NCI-H69 (cell line): ENCODE measurements at places on chromosomes 7 and 10.

- no peak for DNase-seq
Measured at GRCh38 chr10:28181478-28182096, 121.3 kb downstream of the MPP7 start.

DNA sequence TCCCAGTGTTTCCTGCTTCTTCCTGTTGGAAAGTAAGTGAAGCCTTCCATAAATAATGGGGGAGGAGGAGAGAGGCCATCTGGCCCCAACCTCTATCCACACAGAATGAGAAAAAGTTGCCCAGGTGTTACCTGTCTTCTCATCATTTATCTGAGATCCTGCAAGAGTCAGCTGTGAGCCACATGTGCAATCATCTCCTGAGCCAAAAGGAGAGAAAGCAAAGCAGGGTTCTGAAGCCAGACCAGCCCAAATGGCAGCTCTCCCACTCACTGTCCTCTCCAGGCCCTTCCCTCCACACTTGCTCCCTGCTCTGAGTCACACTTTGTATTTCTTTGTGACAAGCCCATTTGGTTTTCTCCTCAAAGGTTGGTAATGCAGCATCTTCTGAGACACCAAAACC lies 65.9 kb downstream of the FAM204A start:
- DNase-seq, result peak; percentile 76

DNA sequence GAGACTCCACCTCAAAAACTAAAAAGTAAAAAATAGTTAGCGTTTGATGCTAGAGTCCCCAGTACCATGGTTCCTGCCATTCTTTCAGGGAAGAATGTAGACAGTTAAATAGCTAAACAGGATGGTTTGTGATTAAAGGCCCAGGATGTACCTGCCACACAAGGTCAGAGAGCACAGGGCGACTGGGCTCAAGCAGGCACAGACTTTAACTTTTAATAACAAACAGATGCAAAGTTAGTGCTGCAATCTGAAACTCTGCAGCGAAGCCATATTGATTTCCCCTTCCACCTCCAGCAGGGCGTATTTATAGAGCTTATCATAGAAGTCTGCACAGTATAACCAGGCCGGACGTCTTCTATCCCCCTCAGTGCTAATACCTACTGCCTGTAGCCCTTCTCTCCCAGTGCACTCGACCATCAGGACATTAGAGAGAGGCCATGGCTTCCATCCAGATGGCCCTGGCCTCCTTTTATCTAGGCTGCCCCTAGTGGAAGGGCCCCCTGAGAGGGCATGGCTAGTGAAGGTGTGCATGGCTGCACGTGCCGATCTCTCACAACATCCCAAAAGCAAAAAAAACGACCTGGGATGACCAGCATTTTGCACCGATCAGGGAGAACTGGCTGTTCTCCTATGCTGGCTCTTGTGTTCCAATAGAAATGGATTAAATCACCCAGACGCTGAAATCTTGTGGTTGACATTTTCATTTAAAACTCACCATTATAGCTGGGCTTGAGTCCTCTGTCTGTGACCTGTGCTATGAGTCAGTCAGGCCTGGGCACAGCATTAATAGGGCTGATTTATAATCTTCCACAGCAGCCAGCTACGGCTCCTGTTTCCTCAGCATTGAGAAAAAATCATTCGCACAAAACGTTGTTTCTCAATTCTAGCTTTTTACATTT lies 7.6 kb upstream of the BAG3 start:
- no peak for DNase-seq

DNA sequence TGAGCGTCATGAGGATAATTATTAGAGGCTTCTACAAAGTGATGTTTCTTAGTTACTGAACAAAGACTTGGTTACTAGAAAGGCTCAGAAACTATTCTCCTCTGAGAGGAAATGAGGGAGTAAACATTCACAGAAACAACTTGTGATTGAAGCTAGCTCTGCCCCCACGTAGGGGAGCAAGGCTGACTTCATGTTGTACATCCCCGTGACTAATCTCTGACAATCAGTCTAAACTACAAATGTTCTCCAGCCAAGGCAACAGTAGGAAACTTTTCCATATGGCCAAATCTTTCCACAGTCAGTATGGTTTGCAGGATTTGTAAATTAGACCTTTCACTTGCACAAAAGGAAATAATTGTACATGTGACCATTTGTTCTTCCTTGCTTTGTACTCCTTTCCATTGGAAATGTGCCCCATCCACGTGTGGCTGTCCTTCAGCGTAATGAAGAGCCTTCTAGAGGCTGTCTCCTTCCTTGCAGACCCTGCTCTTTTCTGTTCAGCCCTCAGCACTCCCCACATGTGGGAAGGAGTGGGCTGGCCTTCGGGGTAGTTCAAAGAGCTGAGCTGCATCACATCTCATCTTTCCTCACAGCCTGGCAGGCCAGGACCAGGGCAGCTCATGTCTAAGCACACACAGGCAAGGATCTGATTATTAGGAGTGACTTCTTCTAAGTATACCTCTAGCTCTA lies 93.5 kb downstream of the PCGF5 start:
- no peak for DNase-seq

GRCh38 chr7:36617408-36617807 lies 106.9 kb downstream of the AOAH start:
- peak; percentile 10 for DNase-seq

DNA sequence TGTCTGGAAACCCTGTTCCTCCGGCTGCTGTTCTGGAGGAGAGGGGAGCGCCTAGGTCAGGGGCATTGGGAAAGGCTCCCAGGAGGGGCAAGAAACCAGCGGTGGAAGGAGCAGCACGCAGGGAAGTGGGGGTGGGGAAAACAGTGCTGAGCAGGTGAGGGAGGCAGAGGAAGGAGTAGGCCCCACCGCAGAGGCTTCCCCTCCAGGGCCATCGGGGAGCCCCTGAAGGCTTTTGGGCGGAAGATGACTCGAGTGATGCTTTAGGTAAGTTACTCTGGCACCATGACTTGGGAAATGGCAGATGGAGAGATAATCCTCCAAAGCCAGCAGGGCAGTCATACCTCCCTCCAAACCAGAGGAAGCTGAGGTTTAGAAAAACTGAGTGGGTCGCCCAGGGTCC lies 106.5 kb upstream of the ANLN start:
- no peak for DNase-seq

DNA sequence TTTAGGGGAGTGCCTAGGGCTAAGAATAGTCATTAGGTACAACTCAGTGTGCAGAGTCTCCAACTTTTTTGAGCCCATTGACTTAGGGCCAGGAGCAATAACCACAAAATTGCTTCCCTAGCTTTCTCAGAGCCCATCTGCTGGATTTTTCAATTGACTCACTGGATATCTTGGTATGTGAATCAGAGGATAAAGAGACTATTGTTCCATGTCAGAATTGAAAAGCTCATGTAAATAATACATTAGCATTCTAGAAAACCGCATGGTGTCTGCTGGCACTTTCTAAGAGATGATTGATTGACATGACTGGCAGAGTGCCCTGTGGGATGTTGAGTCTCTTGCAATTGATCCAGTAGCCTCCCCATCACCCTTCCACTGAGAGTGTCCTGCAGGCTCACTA lies 246.2 kb downstream of the CCDC7 start:
- DNase-seq, result no peak

DNA sequence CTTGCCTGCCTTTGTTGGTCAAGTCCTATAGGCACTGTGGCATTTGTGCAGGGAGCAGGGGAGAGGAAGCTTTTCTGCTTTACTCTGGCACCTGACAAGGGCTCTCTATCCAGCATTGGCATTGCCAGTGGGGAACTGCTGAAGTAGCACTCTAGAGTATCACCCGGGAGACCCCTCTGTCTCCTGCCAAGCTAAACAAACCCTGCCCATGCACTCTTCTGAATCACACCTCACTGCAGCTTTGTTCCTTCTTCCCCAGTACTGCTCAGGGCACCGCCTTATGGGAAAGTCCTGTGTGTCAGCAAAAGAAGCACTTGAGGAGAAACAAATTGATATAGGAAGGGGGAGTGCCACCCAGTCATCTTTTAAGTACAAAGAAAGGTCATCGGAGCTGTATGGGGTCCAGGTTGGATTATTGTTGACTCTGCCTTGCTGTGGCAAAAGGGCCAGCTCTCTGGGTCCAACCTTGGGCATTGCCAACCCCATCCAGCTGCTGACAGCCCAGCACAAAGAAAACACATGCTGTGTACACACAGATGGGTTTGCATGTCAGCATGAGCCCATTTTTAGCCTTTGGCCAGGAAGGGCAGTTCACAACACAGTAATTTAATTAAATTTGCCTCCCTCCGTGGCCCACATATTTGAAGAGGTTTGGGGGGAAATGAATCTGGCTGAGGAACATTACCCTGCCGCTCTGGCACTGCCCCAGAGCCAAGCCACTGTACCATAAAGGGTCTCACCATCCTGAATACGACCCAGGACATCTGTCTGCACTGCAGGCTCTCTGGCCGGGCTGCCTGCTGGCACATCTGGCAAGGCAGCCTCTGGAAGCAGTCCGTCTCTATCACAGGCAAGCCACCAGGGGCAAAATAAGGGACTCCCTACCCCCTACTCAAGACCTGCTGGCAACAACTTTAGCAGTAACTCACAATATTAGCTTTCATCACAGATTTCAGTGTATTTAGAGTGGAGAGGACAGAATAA lies 13.1 kb downstream of the LRRC4 start:
- DNase-seq, result peak; percentile 98

GRCh38 chr10:74643596-74643975 lies 182.8 kb upstream of the KAT6B start:
- peak; percentile 8 for DNase-seq

DNA sequence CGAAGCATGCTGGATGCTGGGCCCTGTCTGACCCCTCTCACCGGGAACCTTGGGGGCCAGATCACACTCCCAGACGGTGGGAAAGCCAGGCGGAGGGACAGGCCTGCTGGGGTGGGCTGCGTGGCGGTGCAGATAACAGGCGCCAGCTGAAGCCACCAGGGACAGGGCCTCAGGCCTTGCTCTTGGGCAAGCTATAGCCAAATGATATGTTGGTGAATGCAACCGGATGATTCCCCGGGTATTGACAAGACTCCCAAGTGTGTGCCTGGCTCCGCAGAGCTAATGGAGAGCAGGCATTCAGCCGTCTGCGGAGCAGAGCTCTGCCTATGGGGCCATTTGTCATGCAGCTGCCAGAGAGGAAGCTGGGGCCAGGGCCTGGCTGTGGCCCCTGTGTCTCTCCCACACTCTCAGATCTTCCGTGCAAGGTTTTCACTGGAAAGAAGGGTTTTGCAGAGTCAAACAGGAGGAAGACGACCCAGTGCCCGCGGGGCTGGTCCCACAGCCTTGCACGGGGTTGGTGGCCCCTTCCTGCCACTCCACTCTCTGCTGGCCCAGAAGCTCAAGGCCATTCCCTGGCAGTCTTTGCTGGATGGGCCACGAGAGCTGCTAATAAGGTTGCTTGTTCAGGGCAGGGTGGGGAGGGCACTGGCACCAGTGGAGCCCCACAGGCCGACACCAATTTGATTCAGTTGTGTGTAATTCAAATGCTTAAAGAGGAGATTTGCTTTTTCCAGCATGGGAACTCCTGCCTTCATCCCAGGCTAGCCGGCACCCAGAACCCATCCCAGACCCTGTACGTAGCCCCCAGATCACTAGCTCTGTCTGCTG lies 91.8 kb downstream of the PRKAG2 start:
- DNase-seq, result no peak

DNA sequence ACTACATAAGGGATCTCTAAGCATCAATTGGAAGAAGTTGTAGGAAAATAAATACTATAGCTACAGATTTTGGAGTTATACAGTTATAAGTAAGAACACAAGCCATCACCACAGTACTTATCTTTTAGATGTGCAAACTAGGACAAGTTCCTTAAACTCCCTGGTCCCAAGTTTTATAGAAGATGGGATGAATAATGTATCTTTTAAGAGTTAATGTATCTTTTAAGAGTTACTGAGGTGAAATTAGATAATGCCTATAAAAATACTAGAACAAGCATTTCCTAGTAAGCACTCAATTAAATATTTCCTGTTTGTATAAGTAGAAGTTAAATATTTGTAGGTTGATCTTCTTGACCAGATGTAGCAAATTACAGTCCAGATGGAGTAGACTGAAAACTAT lies 56.8 kb downstream of the SEMA3A start:
- no peak for DNase-seq

DNA sequence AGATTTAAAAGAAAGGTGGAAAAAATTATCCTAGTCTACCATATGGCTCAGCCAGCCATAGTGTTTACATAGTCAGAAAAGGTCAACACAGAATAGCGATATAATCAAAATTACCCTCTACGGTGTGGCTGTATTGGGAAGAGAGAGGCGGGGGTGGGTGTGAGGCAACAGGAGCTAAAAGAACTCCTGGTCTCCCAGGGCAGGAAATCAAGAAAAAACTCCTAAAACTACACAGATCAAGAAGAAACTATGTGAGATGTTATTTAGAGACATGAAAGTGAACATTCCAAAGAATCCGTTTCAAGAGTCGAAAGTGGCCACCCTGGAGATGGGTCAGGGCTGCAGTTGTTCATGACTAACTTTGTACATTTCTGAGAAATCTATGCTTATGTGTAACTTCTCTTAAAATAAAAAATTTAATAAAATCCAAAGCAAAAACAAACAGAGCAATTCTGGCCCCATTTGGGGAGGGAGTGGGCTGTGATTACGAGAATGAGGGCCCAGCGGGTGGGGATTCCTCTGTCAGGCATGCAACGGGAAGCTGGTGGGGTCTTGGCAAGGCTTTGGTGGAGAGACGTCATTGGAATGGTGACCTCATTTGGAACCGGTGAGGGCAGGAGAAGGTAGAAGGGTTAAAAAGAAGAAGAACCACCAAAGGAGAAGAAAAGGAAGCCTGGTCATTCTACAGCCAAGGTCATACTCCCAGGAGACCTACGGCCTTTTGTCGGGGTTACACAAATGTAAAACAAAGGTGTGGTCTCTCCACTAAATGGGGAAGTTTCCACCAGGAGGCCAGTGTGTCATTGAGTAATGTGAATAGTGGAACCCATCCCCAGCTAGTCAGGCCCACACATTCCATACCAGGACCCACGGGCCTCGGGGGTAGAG lies 71.2 kb upstream of the DUSP5 start:
- peak; percentile 65 for DNase-seq

DNA sequence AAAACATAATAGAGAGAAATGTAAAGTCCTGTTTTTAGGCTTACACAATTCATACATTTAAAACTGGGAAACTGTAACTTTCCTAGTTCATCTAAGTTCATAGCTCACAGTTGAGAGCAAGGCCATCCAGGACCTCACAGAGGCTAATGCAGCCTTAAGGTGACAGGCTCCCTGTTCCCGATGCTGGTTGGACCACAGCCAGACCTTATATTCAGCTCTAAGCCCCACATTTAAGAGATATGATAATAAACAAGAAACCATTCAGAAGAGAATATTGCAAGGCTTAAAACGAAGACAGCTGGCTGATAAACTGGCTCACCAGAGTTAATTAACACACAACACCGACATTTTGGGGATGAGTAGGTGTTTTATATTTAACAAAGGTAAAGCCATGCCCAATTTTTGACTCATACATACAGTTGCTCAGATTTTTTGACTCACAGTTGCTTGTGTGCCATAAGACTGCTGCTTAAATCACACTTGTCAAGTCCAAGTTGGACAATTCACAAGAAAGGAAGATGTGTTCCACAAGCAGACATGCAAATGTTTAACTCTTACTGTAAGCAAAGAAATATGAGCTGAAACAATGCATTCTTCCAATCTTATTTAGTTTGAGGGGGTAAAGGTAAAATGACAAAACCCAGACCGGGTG lies 41.1 kb upstream of the TMEM213 start:
- peak; percentile 14 for DNase-seq
